Inflammatory macrophage treated with lipopolysaccharide for 4 hours (primary cell): ENCODE measurements at places on chromosomes 5 and 9.

DNA sequence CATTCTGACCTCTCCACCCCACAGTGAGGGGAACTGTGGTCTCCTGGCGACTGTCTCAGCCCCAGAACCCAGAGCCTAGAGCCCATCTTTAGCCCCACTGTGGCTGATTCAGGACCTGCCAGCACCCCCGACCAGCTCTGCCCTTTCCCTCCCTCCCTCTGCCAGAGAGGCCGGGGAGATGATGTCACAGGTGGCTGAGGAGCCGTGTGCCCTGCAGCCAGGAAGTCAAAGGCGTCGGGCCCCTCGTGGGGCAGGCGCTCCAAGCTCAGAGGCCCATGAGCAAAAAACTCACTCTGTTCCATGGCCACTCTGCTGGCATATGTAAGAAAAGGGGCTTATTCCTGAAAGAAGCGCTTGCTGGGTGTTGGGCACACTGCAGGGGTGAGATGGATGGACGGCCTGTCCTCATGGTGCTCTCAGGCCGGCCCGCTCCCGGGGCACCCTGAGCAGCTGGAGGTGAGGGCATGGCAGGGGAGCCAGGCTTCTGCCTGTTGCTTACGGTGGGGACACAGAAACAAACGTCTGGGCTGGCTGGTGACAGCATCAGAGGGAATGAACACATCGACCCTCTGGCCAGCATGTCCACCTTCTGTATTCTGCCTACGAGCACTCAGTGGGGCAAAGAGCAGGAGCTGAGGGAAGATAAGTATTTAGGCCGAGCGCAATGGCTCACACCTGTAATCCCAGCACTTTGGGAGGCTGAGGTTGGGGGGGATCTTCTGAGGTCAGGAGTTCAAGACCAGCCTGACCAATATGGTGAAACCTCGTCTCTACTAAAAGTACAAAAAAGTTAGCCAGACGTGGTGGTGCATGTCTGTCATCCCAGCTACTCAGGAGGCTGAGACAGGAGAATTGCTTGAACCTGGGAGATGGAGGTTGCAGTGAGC is 41.1 kb downstream of the LAMC3 start:
- no peak for DNase-seq

DNA sequence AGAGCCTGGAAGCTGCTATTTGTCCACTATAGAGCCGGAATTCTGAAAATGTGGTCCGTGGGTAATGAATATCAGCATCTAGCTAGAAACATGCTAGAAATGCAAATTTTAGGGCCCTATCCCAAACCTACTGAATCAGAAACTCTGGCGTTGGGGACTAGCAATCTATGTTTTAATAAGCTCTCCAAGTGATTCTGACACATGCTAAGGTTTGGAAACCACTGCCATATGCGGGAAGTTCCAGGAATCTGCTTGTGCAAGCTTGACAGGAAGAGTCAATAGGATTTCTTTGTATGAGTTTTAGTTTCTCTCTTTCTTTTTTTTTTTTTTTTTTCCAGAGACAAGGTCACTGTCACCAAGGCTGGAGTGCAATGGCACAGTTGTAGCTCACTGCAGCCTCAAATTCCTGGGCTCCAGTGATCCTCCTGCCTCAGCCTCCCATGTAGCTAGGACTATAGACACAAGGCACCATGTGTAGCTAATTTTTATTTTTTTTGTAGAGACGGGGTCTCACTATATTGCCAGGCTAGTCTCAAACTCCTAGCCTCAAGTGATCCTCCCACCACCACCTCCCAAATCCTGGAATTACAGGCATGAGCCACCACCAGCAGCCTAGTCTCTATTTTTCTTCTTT is 26.4 kb upstream of the CARNMT1 start:
- DNase-seq, result no peak

GRCh38 chr5:58751222-58751837 is 168.5 kb downstream of the RAB3C start:
- peak; percentile 71 for DNase-seq

DNA sequence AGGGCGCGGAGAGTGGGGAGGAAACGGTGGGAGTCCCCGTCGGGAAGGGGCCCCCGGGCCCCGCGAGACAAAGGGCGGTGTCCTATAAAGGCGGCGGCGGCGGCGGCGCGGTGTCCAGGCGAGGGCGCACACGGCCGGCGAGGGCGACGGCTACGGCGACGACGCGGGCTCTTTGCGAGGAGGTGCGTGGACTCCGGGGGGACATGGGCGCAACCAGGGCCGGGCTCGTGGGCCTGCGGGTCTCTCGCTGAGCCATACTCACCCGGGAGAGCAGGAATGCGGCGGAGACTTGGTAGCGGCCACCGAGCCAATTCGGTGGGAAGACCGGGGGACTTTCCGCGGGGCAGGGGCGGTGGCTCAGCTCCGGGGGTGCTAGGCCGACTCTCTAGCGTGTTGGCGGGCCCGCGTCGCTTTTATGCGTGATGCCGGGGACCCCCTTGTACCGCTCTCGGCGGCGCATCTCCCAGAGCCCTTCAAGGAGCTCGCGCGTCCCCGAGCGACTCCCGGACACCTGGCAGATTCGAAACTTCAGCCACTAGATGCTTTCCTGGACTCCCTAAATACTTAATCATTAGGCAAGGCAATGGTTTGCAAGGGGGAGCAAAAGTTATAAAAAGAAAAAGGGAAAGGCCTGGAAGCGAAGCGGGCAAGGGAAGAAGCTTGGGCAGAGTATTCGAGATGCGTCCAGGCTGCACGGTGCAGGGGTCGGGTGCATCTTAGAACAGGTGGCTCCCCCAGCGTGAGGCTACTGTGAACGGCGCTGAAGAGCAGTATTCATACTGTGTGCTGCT is 5.9 kb upstream of the TAL2 start:
- DNase-seq, result peak; percentile 7

DNA sequence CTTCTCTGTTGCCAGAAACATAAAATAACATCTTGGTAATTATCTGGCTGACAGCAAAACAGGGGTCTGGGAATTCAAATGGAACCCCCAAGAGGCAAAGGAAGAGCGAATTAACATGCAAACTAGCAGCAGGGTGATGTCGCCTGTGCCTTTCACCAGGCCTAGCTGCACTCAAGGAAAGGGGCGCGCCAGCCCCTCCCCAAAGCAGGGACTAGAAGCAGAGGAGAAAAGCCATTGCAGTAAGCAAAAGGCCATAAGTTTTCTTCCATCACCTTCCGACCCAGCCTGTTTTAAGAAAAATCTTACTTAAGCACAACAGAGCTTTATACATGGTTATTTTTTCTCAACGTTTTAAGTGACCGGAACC is 539 bp downstream of the POC5 start:
- no peak for DNase-seq

DNA sequence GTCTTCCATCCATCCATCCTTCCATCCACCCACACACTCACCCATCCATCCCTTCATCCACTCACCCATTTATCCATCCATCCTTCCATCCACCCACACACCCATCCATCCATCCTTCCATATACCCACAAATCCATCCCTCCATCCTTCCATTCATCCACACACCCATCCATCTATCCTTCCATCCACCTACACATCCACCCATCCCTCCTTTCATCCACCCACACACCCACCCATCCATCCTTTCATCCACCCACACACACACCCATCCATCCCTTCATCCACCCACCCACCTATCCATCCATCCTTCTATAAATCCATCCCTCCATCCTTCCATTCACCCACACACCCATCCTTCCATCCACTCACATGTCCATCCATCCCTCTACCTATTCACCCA is 23.6 kb downstream of the DRD1 start:
- no peak for DNase-seq

GRCh38 chr9:9222730-9223129 is 1390.1 kb downstream of the PTPRD start:
- no peak for DNase-seq

DNA sequence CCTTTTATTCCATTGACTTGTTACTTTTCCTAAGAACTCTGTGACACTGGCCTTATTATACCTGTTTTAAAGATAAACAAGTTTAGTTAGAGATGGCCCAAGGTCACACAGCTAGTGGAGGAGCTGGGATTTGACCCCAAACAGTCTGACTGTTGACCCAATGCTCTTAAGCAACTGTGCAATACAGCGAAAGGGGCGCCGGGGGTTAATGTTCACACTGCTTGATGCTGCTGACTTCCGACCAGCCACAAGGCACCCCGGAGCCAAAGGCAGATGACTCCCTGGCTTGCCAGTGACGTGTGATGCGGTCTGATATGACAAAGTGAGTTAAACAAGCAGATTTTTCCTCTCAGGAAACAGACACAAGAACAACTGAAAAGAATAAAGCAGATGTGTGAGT is 23.9 kb downstream of the PIK3R1 start:
- peak; percentile 79 for DNase-seq

- DNase-seq, result peak; percentile 48
These were observed 125.5 kb upstream of the IFNE start for GRCh38 chr9:21607576-21607975.

GRCh38 chr5:8474569-8474930 is 605.6 kb downstream of the MTRR start:
- DNase-seq, result no peak

DNA sequence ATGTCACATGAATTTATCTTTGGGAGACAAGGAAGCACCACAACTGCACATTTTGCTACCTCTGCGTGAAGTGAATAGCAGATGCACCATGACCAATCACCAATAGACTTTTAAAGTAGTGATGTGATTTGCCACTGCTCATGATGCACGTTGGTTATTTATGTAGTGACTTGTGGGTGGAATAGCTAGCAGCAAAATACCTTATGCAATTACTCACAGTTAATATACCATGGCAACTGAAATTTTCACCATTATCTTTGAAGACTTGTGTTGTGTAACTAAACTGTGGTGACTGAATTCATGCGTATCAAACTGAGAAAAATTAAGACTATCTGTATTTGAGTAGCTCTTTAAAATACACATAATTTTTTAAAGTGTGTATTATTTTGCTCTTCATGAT is 46.2 kb upstream of the TUSC1 start:
- no peak for DNase-seq

- no peak for DNase-seq
These were observed 12.9 kb downstream of the DYNC2I2 start for GRCh38 chr9:128643519-128644300.
